ENCODE measurements at places on chromosomes 3 and 15.
A peak's percentile ranks its signal among the peaks of the same experiment; 100 is the strongest.

- DNase-seq, result peak; percentile 49
Observed at GRCh38 chr3:143951351-143951971, 20.2 kb upstream of the DIPK2A start.

- DNase-seq, result no peak
Observed at GRCh38 chr3:119191800-119192199, 18.4 kb downstream of the UPK1B start.

GRCh38 chr15:94580211-94580885 is 349.0 kb downstream of the MCTP2 start:
- no peak for DNase-seq

GRCh38 chr15:78392430-78392829 is 45.6 kb upstream of the IREB2 start:
- DNase-seq, result no peak

GRCh38 chr3:78013653-78014052 is 973.8 kb downstream of the ROBO2 start:
- no peak for DNase-seq

DNA sequence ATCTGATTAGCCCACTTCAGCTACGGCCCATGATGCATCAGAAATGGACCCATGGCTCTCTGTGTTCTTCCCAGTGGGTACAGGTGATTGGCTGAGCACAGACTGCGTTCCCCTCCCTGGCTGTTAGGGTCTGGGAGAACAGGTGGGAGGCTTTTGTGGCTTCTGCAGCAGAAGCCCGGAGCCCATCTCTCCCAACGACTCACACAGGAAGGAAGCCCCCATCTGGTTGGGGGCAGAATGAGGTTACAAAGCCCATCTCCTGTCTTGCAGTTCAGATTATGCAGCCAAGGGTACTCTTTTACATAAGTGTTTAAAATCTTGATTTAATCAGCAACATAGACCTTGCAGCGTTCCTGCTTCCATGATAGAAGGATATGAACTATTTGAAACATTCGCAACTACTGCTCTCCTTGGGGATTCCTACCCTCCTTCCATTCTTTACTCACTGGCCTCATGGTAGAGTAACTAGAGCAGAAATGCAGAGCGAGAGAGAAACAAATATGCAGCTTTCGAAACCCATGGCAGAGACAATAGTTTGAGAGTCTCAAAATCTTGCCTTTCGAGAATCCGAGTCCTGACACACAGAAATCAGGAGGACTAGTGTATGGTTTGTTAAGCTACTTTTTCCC is 291.3 kb downstream of the TLE3 start:
- no peak for DNase-seq

DNA sequence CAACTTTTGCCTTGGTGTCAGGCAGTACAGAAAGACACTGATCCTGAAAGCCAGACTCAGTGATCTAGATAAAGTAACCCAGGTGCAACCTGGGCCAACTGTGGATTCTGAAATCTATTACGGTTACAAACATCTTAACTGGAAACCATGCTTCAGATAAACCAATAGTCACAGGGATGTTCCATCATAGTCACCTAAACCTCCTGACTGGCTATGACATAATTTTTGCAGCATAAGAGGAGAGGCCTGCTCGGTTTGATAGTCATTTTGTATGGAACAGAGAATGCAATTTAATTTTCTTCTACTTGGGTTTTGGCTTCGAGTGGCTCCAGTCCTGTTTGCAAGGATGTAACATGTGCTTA is 3.7 kb downstream of the SLCO3A1 start:
- DNase-seq, result no peak

DNA sequence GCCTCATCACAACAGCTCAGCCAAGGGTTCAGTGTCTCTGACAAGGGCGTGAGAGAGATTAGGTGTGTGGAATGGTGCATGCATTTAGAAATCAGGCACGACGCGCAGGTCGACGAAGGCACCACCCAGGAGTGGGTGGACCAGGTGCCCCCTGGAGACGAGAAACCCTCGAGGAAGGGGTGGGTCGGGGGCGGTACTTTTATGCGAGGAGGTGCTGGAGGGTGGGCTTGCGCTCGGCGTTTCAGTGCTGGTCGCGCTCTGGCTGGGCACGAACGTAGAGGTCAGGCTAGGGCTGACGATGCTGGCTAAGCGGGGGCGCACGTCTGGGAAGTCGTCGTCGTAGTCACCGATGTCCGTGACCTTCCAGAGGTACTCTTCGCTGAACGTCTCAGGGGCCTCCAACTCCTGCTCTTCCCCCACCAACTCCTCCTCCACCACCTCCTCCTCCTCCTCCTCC is 393 bp downstream of the ERICH6 start:
- DNase-seq, result peak; percentile 57

GRCh38 chr15:40956541-40956982 is 3.3 kb downstream of the CHAC1 start:
- DNase-seq, result no peak

DNA sequence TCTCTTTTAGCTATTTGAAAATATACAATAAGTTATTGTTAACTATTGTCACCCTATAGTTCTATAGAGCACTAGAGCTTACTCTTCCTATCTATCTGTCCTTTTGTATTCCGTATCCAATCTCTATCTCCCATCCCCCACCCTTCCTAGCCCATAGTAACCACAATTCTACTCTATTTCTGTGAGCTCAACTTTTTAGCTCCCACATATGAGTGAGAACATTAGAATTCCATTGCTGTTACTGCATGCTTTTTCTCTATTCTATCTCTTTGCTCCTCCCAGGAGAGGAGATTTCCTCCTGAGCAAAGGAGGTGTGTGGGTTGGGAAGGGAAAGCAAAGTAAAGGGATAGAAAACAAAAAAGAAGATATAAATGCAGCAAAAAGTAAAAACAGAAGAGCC is 105.6 kb upstream of the SLC4A7 start:
- no peak for DNase-seq

GRCh38 chr15:60523056-60523455 is 44.1 kb upstream of the ICE2 start:
- DNase-seq, result peak; percentile 52

- no peak for DNase-seq
Observed at GRCh38 chr3:41688595-41689380, 273.1 kb downstream of the ULK4 start.

DNA sequence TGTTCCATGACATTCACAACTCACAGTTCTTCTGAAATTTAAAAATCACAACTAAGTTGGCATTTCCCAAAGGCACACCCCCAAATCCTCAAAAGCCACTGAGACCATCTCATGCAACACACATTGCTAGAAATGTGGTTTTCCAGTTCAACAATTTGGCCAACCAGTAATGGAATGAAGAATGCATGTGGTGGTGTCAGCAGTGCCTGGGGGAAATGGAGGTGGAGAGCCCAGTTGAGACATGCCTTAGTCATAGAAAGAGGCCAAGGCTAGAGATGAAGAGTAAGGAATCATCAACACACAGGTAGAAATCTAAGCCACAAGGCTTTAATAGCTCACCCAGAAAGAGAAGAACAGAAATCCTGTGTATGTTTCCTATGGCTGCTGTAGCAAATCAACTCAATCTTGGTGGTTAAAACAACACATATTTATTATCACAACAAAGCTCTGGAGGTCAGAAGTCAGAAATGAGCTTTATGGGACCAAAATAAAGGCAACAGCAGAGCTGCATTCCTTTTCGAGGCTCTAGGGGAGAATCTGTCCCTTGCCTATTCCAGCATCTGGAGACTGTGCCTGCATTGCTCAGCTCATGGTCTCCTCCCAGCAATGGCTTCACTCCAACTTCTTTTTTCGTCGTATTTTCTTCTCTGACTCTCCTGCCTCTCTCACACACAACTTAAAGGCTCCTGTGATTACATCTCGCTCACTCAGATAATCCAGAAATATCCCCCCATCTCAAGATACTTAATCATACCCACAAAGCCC is 54.0 kb downstream of the SNTN start:
- DNase-seq, result no peak

- DNase-seq, result no peak
Observed at GRCh38 chr3:29247088-29247745, 33.7 kb upstream of the RBMS3 start.

- no peak for DNase-seq
Observed at GRCh38 chr3:57309769-57310360, 17.4 kb upstream of the ASB14 start.

DNA sequence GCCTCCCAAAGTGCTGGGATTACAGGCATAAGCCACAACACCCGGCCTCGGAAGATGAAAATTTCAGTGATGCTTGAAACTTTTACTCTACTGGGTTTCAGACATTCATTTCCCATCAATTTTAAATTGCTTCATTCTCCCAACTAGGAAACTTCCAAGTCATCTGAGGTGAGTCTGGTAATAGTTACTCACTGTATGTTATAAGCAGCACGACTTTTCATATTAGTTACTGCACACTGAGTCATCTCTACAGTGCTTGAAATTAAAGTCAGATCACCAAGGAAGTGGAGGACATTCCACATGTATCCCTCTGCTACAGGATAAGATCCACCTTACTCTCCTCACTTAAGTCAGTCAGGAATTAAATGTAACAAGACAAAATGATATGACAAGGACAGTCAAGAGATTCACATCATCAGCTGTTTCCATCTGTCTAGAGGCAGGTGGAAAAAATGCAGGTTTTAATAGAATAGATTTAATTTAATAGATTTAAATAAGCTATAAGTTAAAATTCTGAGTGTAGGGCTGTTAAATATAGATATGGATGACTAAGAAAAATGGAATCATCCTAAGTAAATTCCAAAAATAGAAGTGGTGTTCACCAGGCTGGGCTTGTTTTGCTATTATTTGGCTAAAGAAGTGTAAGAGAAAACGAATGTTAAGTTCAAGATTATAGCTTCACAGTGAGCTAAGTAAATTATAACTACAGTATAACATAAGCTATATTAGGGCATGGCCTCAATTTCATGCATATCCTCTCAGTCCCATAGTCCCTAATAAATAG is 104.4 kb downstream of the TMCO5A start:
- no peak for DNase-seq

DNA sequence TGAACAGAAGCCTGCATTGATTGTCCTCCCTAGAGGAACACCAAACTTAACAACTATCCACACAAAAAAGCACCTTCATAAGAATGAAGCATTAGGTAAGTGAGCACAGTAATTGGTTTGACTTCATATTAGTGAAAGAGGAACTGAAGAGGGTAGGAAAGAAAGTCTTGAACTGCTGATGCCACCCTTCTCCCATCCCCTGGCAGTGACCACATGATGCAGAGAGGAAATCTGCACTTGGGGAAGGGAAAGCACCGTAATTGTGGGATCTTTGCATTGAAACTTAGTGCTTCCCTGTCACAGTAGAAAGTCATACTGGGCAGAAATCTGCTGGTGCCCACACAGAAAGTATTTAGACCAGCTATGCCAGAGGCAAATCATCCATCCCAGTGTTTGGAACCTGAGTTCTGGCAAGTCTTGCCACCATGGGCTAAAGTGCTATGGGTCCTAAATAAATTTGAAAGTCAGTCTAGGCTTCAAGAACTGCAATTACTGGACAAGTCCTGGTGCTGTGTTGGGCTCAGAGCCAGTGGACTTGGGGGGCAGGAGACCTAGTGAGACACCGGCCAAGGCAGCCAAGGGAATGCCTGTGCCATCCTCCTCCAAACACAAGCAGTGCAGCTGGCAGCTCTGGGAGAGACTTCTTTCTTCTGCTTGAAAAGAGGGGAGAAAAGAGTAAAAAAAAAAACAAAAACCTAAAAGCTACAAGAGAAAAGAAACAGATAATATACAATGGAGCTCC is 63.6 kb downstream of the SLC15A2 start:
- DNase-seq, result no peak

DNA sequence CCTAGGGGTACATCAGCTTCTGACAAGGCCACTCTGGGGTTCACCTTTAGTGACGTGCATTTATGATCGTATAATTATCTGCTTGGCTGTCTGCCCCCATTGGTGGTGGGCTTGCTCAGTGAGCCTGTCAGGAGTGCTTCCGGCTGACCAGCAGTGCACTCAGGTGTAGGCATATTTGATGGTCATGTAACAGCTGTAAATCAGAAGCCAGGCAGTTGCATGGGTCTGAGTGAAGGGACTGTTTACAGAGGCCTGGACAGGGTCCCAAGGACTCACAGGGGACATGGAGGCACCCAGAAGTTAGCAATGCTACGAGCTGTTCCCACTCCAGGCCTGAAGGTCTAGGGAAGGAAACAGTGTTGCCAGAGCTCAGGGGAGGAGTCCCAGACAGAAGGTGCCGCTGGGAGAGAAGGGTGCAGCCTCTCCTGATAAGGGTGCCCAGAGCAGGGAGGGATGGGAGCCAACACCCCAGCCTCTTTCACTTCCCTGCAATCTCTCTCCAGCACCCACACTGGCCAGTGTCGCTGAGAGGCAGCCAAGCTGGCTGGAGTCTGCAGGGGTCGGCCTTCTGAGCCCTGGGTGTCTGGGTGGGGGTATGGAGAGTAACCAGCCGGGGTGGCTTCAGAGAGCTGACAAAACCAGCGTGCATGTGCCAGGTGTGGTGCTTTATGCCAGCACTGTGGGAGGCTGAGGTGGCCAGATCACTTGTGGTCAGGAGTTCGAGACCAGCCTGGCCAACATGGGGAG is 61.3 kb upstream of the PRR23E start:
- no peak for DNase-seq

- DNase-seq, result no peak
Observed at GRCh38 chr3:182568876-182569275, 224.4 kb upstream of the ATP11B start.

DNA sequence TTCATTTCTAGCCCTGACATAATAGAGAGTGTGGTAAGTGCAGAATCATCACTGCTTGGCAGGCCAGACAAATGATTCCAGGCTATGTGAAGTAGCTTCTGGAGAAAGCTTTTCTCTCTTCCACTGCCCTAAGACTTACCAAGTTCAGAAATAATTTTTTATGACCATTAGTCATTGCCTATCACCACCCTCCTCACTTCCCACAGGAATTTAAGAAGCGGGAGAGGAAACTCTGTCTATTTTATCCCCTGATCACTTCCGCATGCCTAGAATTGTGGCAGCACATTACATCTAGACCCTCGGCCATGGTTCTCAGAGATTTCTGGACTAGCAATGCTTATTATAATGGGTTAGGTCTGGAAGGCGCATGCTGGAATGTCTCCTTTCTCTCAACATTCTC is 397.8 kb upstream of the NR2F2 start:
- DNase-seq, result peak; percentile 83

DNA sequence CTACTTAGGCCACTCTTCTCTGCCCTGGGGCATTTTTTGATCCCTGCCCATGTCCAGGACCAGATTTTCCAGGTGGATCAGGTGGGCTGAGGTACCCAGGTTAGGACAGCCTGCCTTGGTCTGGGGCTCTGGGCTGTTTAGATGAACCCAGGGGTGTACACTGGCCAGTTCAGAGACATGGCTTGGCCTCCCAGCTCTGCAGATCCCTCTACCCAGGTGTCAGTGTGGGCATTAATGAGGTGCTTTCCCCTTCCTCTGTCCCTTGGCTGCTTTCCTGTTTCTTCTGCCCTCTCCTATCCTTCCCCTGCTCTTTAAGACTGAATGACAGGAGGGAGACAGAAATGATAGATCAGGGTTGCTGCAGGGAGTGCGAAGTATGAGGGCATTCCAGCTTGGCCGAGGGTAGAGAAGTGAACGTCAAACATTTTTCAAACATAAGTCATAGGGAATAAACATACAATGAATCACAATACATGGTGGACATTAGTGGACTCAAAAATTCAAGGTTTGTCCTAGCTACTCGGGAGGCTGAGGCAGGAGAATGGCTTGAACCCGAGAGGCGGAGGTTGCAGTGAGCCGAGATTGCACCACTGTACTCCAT is 30.5 kb downstream of the RTP1 start:
- DNase-seq, result no peak

- DNase-seq, result no peak
Observed at GRCh38 chr15:51390241-51390965, 48.9 kb downstream of the GLDN start.

Measured in endothelial cell of umbilical vein (primary cell).